Motor neuron (in vitro differentiated cells): ENCODE measurements at places on chromosomes 12 and 14. TPM values are rescaled to one million over a fixed set of nuclear protein-coding genes. Genes with fewer than 3 reads are reported as not detected.

- ATAC-seq = no peak
Measured at GRCh38 chr12:126480451-126480850, 1415.2 kb downstream of the AACS start.

- ATAC-seq = peak; percentile 58
Measured at GRCh38 chr14:69708586-69709560, 58.1 kb upstream of the SRSF5 start.

The GDF3 gene
- total RNA-seq = 30.7 and 32.2 TPM in 2 replicates

The CLEC4C gene
- total RNA-seq = 0.73 TPM in 1 of 2 replicates, not detected in the other

The FGF6 gene
- total RNA-seq = not detected in 2 replicates

The LTBP2 gene
- 1.0 and 1.6 TPM in 2 replicates for total RNA-seq

DNA sequence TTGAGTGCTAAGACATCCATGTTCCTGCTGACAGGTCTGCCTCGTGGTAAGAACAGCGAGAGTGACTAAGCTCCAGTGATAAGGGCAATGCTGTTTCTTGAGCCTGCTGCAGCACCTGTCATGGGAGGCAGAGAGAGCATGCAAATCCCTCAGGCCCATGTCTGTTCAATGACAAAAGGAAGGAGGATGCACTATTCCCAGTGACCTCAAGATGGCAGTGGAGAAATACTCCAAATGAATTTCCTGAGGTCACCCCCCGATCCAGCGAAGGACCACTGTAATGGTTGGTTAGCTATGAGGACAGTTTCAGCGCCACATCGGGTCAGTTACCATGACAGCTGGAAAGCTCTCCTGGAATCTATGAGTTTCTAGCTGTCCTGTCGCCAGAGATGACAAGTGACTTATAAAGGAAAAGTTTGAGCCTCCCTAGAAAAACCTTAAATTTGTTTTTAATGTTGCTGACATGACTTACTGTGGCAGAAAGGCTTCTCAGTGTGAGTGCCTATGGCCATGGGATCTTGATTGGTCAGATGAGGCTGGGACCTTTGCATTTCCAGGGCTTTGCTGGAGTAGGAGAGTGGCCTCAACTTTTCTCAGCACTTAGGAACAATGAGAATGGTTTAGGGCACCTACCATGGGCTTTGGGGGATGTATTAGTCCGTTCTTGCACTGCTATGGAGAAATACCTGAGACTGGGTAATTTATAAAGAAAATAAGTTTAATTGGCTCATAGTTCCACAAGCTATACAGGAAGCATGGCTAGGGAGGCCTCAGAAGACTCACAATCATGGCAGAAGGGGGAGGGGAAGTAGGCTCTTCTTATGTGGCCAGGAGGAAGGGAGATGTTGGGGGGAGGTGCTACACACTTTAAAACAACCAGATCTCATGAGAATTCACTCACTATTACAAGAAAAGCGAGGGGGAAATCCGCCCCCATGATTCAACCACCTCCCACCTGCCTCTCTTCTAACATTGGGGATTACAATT is 88.0 kb upstream of the TMEM260 start:
- peak; percentile 98 for ATAC-seq

The CCDC175 gene
- total RNA-seq = not detected in 2 replicates

The GPR68 gene
- 3.1 and 3.3 TPM in 2 replicates for total RNA-seq

The VCPKMT gene
- total RNA-seq = 10.9 and 11.5 TPM in 2 replicates

The FMNL3 gene
- 3.1 and 3.9 TPM in 2 replicates for total RNA-seq

The CARMIL3 gene
- 44.7 and 49.3 TPM in 2 replicates for total RNA-seq

GRCh38 chr12:106378788-106379187 is 21.2 kb downstream of the POLR3B start:
- no peak for ATAC-seq

DNA sequence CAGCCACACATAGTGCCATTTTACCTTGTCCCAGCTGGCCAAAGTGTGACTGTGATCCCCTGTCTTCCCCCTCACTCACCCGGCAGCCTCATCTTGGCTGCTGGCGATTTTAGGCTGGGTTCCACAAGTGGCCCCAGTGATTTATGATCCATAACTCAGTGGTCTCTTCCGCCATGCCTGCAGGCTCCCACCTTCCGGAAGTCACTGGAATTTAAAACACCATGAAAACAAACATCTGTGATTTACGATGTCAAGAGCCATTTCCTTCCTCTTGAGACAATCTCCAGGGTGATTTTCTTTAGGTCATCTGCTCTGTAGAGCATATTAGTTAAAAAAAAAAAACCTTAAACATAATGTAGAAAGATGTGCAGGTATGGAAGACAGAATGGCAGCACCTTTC is 282.3 kb downstream of the CACNA1C start:
- no peak for ATAC-seq

The CABP1 gene
- total RNA-seq = 0.27 and 0.46 TPM in 2 replicates

DNA sequence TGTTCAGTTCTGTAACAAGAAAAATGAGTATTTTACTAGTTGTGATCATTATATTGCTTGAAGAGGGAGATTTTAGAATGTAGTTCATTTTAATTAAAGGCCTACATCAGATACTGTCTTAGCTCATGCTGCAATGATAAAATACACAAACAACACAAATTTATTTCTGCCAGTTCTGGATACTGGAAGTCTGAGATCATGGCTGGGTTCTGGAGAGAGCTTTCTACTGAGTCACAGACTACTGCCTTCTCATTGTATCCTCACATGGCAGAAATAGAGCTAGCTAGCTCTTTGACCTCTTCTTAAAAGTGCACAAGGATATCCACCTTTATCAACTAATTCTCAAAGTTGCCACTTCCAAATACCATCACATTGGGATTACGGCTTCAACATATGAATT is 53.8 kb downstream of the MIS18BP1 start:
- peak; percentile 50 for ATAC-seq

DNA sequence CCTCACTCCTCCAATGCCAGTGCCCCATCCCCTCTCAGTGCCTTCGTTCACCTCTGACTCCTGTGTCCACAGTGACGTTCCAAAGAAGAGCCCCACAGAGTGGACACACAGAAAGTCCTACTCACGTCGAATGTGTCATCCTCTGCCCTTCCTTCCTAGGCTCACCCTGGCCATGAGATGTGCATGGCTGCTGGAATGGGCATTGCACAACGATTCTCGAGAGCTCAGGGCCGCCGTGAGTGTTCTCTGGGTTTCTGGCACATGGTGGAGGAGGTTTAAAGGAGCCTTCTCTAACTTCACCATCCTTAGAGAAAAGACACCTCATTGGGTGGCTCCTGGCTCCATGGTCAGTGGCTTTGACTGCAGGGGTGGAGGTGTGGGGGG is 12.8 kb upstream of the CEP170B start:
- ATAC-seq = no peak

GRCh38 chr12:124028555-124028925 is 55.5 kb downstream of the ZNF664 start:
- ATAC-seq = no peak
